ENCODE measurements at places on chromosomes 2 and 18.

DNA sequence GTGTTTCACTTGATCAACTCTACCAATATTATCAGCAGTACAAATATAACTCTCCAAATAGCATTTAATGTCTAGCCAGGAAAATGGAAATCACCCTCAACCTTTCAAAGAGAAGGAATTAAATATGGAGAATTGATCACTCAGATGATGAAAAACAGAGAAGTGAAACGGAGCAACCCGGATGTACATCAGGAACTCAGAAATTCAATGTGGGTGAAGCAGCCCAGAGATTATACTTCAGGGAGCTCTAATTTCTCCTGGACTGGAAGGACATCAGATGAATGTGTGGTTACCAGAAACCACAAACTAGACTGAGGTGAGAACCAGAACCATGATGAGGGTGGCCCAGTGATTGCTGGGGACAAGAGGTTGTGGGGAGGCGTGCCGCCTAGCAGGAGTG, 35.5 kb upstream of the COBLL1 start:
- ATAC-seq: no peak

DNA sequence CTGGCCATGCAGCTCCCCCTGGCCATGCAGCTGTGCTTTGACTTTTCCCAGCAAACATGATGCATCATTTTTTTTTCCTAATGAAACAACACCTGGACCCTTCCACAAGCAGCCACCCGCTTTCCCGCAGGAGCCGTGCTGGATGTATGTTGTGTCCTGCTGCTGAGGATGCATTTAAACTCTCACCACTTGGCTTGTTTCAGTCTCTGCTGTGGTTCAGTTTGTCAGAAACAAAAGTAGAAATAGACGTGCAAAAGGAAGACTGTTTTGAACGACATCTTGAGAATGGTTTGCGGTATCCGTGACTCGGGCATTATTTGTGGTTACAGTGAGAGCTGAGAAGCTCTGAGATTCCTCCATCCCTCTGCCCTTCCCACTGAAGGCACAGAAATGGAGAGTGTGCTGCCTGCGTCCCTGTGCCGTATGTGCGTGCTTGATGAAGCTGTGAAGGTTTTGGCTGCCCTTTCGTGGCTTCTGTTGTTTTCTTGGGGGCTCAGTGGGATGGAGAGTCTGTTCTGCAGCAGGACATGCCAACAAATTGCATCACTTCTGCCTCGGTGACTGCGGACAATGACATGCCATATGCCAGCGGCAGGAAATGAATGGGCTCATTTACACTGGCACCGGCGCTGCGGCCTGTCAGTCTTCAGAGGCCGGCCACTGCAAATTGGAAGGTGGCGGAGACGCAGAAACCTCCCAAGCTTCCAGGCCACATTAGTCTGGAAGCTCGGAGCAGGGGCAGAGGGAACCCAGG, 417.7 kb upstream of the SALL3 start:
- ATAC-seq: no peak

GRCh38 chr2:218186355-218186766, 19.6 kb upstream of the CXCR1 start:
- peak; percentile 71 for ATAC-seq

DNA sequence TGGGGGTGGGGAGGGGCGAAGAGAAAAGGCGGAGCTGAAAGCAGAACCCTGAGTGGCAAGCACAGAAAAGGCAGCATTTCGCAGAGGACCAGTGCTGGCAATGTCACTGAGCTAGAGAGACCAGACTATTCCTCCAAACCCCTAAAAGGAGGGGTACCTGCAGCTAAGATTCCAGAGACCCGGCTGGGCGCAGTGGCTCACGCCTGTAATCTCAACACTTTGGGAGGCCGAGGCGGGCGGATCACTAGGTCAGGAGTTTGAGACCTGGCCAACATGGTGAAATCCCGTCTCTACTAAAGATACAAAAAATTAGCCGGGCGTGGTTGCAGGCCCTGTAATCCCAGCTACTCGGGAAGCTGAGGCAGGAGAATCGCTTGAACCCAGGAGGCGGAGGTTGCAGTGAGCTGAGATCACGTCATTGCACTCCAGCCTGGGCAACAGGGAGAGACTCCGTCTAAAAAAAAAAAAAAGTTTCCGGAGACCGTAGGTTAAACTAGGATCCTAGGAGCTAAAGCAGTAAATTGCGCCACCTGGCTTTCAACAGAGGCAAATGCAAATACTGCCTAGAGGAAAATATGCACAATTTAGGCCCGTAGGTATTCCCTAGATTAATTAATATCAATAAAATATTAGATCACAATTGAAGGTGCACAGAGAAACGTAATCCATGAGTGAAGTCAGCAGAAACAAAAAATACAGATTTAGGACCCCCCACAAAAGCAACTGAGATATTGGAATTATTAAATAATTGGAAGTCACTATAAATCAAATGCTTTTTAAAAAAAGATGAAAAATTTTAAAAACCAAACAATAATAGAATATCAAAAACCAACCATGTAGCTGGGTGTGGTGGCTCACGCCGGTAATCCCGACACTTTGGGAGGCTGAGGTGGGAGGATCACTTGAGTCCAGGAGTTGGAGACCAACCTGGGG, 4.9 kb downstream of the UCN start:
- peak; percentile 67 for ATAC-seq

DNA sequence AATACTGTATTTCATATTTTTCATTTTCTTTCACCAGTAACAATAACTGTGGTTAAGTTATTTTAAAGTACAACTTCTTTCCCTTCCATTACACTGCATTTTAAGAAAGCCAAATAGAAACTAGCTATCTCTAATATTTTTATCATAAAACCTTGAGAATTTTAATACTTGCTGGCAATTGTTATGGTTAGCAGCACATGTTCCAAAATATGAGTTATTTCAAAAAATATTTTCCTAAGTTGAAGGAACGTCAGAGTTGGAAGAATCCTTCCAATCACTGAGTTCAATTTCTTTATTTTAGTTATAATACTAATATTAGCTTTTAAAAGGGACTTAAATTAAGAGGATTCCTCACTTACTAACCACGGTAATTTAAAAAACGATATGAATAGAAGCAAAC, 68.4 kb downstream of the SCN9A start:
- no peak for ATAC-seq

GRCh38 chr2:181264441-181264840, 192.7 kb upstream of the ITGA4 start:
- ATAC-seq: no peak

DNA sequence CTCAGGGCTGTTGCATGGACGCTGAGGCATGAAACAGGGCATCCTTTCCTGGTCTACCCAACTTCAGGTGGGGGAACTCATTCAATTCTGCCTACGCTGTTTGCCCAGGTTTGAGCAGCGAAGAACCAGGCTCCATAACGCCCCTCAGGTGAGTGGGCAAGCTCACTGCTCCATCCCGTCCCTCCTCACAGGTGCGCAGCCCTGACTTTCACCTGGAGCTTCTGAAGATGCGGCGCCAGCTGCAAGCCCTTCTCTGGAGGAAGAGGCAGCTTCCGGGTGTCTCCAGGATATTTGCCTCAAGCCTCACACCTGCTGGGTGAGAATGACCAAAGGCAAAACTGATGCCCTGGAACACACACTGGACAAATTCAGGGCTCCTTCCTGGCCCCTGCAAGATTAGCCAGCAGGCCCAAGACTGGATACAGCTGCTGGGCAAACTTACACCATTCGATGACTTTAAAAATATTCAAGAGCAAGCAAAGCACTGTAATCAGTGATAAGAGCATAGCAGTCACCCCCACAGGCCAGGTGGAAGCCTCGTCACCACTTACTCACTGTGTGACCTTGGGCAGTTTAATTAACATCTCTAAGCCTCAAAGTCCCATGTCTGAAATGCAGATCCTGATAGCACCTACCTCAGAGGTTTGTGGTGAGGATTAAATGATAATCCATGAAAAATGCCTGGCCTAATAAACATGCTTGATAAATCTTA, 97.7 kb downstream of the GYPC start:
- no peak for ATAC-seq

DNA sequence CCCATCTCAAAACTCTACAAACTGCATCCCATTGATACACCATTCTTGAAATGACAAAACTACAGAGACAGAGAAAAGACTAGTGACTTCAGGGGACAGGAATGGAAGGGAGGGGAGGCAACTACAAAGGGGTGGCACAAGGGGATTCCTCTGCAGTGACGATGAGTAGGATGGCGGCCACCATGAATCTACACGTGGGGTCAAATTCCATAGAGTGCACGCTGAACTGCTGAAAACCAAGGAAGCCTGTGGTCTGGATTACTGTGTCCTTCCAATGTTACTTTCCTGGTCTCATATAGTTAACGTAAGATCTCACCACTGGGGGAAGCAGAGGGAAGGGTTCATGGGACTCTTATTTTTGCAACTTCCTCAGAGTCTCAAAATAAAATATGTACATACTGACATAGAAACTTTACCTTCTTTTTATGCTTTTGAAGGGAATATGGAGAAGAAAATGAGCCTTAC, 23.6 kb downstream of the COX7A2L start:
- no peak for ATAC-seq

GRCh38 chr2:227095346-227095745, 68.7 kb downstream of the COL4A4 start:
- ATAC-seq: no peak

GRCh38 chr2:80259292-80259691, 45.3 kb downstream of the LRRTM1 start:
- no peak for ATAC-seq

GRCh38 chr2:28637066-28638047, 114.3 kb upstream of the PPP1CB start:
- ATAC-seq: peak; percentile 17

- no peak for ATAC-seq
Observed at GRCh38 chr18:70385474-70385873, 96.6 kb downstream of the SOCS6 start.

DNA sequence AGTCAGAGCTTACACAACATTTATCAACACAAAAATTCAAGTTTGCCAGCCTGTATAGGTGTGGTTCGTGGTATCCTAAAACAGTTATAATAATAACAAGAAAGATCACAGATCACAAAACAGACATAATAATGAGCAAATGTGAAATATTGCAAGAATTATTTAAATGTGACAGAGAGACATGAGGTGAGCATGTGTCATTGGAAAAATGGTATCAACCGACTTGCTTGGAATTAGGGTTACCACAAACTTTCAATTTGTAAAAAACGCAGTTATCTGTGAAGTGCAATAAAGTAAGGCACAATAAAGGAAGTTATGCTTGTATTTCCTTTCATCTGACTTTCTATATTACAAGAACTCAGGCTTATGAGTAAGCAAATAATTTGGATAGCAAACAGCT, 116.8 kb downstream of the IKZF2 start:
- no peak for ATAC-seq

DNA sequence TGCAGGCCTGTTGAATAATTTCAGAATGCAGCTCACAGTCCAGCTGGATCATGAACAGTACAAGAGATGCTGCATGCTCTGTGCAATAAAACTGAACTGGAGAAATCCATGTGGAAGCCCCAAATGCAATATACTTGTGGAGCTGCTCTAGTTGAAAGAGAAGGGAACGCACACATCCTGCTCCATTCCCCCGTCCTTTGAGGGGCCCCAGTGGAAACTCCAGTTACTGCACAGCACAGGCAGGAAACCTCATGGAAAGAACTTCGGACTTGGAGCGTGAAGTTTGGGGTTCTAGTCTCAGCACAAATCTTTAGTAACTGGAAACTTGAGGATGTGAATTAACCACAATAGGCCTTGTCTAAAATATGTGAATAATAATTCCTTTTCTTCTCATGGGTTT, 73.2 kb downstream of the PLA2R1 start:
- no peak for ATAC-seq

GRCh38 chr2:226660526-226660925, 139.1 kb downstream of the IRS1 start:
- ATAC-seq: peak; percentile 92
